ENCODE measurements at places on chromosomes 13 and 19. TPM values are rescaled to one million over a fixed set of nuclear protein-coding genes. Genes with fewer than 3 reads are reported as not detected.

DNA sequence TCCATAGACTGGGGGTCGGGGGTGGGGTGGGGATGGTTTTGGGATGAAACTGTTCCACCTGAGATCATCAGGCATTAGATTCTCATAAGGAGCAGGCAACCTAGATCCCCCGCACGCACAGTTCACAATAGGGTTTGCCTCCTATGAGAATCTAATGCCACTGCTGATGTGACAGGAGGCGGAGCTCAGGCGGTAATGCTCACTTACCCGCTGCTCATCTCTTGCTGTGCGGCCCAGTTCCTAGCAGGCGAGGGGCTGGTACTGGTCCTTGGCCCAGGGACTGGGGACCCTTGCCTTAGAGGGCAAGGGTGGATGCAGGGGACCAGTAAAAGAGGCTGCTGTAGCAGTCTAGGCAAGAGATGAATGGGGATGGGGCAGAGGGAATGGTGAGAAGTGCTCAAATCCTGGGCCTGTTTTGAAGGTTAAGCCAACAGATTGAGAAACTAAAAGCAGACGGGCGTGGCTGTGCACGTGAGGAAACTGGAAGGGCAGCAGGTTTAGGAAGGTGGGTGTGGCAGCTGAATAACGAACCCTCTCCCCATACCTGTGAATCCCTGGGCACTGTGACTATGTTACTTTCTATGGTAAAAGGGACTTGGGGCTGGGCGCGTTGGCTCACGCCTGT lies 1.5 kb upstream of the ERICH4 start:
- DNase-seq: no peak

GRCh38 chr13:19818223-19818842 lies 35.6 kb upstream of the PSPC1 start:
- peak; percentile 54 for DNase-seq

- no peak for DNase-seq
Observed at GRCh38 chr19:11506967-11507366, 1.3 kb upstream of the ZNF653 start.

DNA sequence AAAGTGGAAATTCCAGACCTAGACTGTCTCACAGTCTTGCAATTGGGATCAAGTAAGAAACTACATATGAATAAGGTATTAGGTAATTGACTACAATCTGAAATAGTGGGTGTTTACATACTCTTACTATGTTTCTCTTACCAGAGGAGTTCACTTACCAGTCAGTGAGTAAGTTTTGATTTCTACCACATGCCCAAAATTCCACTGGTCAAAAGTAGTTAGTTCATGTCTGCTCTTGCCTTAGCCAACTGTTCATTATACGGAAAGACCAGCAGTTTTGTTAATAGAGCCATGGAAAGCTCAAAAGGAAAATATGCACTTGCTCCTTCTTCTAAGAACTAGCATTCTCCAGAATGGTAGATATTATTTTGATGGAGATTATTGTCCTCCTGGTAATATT lies 490.8 kb downstream of the RFC3 start:
- DNase-seq: no peak

DNA sequence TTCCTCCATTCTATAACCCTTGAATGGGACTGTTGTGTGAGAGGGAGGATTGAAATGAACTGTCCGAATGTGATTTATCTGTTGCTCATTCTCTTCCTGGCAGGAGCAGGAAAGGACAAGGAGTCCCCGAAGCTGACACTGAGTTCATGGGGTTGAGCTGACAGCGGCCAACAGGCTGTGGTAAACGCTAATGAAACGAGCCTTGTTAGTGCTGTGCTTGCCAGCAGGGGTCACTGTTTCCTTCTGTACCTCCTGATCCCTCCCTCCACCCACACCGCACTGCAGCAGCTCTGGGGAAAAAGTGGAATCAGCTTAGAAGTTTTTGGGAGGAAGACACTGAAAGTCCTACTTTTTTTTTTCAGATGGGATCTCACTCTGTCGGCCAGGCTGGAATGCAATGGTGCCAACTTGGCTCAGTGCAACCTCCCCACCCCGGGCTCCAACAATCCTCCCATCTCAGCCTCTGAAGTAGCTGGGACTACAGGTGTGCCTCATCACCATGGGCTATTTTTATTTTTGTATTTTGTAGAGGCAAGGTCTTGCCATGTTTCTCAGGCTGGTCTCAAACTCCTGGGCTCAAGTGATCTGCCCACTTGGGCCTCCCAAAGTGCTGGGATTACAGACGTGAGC lies 6.7 kb upstream of the ZNF761 start:
- peak; percentile 78 for DNase-seq

GPR12 gene
- polyA plus RNA-seq: not detected

CALR3 gene
- polyA plus RNA-seq: not detected

GPI gene
- polyA plus RNA-seq: 172 TPM

SIGLEC14 gene
- 0.89 TPM for polyA plus RNA-seq

Measured in renal cortex interstitium (tissue), 15 donors.